ENCODE measurements at places on chromosomes 6 and 20.

GRCh38 chr6:87944541-87944954 is 103.1 kb upstream of the SPACA1 start:
- peak; percentile 65 for DNase-seq

DNA sequence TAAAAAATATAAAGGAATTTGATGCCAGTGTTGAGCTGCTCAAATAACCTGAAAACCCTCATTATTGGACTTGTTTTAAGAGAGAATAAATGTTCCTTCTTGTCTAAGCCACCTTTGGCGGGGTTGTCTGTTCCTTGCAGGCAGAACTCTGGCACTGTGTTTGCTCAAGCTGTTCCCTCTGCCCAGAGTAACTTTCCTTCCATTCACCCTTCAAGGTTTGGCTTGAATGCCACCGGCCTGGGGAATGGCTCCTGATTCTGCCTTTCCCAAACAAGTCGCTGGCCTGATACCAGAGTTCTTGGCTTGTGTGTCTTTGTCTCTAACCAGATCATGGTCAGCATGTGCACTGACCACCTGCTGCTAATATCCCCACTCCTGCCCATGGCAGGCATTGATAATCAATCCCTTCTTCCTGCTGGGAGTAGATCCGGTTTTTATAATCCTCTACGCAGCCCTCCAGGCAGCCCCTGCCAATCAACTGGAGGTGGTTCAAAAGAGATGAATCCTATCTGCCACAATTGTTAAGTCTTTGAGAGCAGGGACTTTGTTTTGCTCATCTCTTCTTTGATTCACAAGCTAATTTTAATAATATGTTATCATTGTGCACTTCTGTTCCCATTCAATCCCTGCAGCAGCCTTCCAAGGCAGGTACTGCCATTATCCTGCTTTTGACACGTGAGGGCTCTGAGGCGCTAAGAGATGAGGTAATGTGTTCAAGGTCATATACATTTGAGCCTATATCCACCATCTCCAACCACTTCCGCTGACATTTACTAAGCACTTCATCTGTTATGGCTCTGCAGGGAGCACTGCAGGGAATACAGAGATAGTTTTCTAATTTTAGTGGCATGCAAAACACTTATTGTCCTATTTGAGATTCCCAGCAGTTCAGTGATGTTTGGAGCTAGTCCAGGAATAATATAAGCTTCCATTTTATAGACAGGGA is 3.1 kb upstream of the CCM2L start:
- DNase-seq: no peak

DNA sequence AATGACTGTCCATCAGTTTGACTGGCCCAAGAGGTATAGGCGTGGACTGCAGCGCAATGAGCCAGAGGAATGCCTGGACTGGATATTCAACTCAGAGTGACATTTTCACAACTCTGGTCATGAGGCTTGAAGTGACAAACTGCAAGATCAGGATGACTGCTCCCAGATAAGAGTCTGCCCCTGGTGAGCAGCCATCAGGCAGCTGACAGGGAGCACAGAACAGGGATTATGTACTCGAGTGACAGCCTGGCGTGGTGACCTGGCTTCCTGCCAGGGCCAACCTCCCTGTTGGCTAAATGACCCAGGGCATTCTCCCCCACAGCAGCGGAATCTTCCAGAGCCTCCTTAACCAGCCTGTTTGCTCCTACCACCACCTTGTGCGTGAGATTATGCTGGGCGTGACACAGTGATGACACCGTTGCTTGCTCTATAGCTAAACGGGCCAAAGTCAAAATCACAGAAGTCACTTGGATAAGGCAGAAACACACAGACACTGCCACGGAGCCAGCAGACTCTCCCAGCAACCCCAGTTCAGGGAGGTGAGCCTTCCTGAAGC is 209.1 kb upstream of the JARID2 start:
- peak; percentile 61 for DNase-seq

GRCh38 chr20:23856226-23856625 is 23.3 kb downstream of the CST5 start:
- DNase-seq: no peak
